ENCODE measurements at places on chromosomes 6 and 20.

DNA sequence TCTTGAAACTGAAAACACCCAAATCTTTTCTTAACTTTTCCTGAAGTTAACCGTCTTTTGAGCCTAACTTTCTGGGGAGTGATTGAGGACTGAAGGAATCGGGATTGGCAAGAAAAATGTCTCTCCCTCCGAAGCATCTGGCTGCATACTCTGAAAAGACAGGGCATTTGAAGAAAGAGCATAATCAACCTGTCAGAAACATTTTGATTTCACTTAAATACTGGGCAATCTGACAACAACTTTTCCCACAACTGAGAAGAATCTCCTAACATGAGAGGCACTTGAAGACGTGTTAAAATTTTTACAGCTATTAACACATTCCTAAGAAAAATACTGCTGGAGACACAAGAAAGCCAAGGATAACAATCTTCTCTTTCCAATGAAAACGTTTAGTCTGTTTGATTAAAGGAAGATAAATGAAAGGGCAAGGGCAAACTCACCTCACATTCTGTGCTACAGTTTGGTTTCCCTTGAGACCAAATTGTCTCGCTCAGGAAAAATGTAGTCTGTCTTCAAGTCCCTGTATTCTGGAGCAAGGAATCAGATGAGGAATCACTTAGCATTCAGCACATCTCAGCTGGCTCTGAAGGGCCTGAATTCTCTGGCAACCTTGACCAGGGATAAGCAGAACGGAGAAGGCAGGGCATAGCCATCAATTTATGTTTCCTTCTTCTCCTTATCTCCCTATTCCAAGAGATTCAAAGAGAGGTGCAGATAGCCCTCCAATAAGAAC, 76.1 kb downstream of the TBX18 start:
- no peak for DNase-seq

DNA sequence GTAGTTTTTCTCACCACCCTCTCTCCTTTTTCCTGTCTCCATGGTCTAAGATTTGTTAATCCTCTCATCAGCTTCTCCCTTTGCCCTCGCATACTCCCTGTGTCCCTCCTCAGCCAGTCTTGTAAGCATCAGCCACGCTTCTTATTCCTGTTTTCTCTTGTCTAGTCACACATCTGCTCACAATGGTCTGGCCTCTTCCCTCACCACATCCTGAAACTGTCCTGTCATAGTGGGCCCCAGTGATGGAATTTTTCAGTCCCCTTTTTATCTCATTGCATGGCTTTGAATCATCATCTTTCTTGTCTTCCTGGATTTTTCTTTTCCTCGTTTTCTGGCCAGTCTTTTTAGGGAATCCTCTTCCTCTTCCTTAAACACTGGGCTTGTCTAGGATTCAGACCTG, 57.2 kb downstream of the GFRA4 start:
- no peak for DNase-seq

DNA sequence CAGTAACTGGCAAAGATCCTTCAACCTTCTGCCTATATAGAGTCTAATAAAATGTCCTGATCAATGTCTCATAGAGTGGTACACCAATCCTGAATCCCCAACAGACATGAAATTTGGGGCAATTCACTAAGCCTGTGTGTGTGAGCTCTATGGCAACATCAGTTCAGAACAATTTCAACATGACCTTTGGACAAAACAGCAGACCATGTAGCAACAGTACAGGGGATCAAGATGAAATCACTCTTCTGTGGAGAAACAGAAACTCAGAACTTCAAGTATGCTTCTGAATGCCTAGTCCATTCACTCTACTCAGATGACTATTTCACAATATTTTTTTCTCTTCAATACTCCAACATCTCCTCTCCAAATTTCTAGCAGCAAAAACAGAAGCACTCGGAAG, 49.1 kb upstream of the OPRM1 start:
- no peak for DNase-seq

- DNase-seq, result no peak
Observed at GRCh38 chr6:133855276-133855990, 33.5 kb upstream of the TCF21 start.

DNA sequence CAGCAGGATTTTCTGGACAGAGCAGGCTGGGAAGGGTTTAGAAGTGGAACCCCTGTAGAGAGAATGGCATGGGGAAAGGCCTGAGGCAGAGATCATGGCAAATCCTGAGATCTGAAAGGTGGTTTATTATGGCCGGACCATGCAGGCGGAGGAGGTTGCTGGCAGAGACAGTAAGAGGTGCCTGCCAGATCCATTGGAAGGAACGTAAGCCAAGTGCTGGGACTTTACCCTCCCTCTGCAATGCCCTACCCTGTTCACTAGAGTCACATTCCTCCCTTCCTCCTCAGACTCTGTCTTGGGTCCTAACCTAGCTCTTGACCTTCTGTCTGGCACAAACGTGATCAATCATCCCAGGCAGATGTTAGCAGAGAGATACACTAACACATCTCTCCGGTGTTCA, 66.4 kb upstream of the SLC22A23 start:
- no peak for DNase-seq

GRCh38 chr6:44133003-44133931, 5.9 kb downstream of the TMEM63B start:
- DNase-seq, result no peak
